ENCODE measurements at places on chromosomes 12 and 14.

GRCh38 chr12:132422381-132423043 lies 67.4 kb upstream of the FBRSL1 start:
- no peak for DNase-seq

DNA sequence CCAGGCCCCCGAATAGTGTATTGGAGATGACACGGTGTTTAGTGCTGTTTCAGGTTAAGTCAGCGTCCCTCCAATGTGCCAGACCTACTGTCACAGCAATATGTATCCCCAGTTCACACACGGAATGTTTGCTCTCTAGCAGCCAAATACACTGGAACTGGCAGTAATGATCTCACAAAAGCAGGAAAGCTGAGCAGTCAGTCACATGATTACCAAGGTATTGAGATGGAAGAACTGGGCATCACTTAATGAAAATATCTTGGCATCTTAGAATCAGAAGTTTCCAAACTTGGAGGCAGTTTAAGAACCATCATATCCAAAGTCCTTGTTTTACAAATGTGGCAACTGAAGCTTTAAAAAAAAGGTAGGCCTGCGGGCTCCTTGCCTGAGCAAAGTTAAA lies 23.3 kb downstream of the NINJ2 start:
- no peak for DNase-seq

DNA sequence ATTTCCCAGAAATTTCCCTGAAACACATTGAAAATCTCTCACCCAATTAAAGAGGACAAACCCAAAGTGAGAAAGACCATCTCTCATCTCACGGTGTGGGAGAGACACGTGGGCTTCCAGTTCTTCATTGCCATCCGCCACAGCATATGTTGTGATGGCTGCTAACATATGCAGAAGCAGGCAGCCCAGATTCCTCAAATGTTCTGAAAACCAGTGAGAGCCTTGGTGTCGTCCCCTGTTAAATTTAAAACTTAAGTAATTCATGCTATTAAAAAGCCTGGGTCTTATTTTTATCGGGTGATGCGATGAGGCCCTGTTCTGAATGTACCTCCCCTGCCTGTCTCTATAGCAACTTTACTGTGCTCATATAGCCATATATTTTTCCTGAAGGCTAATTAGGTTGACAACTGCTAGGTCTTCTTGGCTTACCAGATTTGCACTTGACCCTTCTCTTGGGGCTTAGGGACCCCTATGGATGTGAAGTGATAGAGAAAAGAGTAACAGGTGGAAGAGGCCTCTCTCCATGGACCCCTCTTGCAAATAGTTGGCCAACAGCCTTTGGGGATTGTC lies 2.8 kb upstream of the FGF6 start:
- DNase-seq = no peak

DNA sequence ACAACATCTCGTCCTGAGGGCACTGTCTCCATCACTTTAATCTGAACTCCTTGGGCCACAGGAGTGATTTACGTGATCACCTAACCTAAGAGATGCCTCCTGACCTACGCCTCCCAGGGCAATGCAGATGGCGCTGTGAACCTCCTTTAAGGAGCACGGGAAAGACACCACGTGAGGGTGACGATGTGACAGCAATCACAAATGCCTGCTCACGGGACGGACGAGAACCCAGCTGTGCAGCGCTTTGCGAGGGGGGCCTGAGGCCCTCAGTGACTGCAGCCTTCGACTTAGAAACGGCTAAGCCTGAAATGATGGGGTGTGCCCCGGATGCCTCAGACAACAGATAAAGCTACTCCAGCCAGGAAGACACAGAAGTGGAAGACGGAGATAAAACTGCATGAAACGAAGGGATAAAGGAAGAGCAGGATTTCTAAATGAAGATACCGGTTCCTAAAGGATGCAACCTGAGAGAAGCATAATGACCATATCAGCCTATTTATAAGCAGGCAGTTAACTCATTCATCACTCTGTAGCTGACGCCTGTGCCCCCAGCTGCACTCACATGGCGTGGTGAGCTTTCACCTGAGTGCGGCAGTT lies 13.9 kb upstream of the GOLGA3 start:
- no peak for DNase-seq

DNA sequence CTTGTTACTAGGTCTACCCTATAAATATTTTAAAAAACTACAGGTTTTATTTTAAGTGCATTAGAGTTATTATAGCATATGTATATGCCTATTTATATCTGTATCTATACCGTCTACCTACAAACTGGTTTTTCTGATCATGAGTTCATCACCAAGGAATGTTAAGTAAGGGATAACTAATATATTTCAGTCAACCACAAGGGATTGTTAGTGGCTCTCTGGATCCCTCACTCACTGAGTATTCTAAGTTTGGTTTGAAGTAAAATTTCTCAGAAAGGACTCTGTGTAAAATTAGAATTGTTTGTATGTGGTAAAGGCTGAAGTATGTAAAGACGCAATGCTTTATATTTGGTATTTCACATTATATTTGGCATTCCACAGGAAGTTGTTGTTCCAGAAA lies 4.8 kb downstream of the EPYC start:
- DNase-seq = no peak

DNA sequence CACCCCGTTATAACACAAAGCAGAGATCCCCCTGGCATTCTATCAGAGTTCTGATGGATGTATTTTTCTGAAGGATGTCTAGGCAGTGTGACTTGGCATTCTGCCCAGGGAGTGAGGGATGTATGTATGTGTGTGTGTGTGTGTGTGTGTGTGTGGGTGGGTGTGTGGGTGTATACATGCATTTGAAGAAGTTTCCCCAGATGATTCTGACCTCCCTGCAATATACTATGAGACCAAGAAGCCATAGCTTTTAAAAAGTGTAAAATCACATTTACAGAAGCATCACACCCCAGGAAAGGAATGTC lies 59.7 kb upstream of the NAP1L1 start:
- DNase-seq = no peak

- no peak for DNase-seq
Measured at GRCh38 chr12:64826234-64826633, 1.8 kb downstream of the TBC1D30 start.

- DNase-seq = no peak
Measured at GRCh38 chr12:57533108-57533507, 10.5 kb downstream of the MBD6 start.

DNA sequence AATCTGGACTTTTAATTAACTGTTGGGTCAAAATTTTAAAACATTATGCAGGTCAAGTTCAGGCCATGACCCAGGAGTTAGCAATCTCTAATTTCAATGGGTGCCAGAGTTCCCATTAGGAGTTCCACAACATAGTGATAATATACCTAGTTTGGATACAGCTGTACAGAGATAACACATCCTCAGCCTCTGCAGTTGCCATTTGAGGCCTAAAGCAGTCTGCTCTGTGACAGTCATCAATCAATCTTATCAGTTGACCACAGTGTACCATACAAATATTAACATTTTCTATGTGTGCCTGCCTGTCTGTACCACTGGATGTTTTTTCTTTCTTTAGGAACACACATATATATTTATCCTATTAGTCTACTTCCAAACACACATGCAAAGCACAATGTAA lies 54.0 kb upstream of the BBS10 start:
- no peak for DNase-seq

GRCh38 chr14:48974994-48975393 lies 611.2 kb downstream of the RPS29 start:
- DNase-seq = no peak

DNA sequence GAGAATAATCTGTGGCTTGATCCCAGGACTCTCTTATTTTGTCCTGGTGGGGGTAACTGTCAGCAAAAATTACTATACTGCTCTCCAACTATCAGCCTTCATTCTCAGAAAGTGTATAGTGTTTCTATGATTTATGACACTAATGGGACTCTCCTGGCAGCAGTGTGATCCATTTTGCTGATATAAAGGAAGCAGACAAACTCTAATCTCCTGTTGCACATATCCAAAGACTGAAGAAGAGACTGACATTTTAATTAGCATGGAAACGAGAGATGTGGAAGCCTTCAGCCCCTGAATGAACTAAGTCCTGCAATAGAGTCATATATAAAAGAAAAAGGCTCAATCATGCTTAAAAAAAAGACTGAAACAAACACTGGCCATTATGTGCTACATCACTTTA lies 127.8 kb upstream of the SSTR1 start:
- DNase-seq = no peak

GRCh38 chr12:115351514-115352077 lies 667.6 kb upstream of the TBX3 start:
- no peak for DNase-seq

DNA sequence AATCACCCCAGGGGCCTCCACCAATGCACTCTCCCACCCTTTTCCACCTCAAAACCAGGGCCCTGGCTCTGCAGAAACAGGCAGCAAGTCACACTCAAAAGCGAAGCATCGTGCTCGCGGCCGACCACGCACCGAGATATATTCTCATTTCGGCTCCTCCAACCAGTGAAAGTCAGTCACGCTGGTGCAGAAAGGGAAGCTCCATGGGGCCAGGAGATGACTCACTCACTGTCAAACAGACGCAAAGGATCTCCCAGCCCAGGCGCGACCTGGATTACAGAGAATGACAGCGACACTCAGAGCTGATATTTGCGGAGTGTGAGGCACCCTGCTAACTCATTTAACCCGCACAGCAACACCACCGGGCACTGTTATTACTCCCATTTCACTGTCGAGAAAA lies 173.6 kb downstream of the CALM1 start:
- no peak for DNase-seq

GRCh38 chr12:117640511-117640910 lies 279.1 kb upstream of the NOS1 start:
- no peak for DNase-seq

DNA sequence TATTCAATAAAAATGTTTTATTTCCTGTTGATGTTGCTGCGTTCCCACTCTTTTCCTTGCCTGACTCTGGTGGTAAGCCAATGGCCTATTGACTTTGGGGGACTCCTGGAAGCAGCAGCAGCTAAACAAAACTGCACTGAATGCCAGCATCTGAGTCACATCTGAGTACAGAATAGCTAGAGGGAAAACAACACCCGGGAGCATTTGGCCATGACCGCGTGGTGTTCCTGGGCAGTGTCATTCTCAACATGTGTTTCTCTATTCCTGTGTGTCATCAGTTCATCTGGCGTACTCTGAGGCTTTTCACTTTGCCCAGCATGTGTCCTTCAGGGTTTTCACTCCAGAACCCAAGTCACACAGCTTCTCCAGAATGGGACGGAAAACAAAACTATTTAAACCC lies 238.8 kb downstream of the PAWR start:
- no peak for DNase-seq

DNA sequence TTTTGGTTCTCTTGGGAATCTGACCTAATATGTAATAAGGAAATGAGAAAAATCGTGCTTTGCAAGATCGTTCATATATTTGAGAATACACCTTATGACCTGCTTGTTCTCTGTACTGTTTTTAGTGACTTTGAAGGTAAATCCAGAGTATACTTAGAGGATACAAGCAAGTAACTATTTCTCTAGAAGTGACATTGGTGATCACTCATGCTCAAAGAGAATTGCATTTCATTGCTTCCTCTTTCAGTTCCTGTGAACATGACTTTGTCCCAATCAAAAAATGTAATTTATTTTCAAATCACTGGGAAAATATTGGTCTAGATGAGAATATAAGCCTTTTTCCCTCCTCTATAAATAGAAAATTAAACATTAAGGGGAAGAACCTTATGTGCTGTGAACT lies 2.7 kb downstream of the KTN1 start:
- no peak for DNase-seq

DNA sequence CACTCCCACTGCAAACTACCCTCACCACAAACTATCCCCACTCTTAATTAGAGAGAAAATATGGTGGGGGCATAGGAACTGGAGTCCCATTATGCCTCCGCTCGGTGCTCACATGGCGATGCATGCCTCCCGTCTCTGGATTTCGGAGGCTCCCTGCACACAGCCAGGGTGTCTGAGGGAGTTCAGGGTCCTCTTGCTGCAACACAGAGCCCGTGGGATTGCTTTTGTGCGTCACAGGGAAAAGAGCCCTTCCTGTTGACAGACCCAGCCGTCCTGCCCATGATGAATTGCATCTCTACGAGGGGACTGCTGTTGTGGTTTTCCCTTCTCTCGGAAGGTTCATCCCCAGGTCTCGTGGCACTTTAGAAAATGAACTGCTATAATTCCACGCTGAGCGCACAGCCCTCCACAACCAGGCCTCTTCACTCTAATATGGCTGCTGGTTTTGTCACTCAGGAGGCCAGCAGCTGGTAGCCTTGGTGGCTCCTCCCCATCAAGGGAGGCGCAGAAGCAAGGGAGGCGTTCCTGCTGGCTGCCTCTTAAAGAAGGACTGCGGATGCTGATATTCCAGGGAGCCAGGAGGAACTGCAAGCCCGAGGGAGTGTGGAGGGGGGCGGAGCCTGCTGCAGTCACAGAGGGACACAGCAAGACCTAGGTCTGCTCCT lies 158.0 kb downstream of the KCNA5 start:
- DNase-seq = no peak

DNA sequence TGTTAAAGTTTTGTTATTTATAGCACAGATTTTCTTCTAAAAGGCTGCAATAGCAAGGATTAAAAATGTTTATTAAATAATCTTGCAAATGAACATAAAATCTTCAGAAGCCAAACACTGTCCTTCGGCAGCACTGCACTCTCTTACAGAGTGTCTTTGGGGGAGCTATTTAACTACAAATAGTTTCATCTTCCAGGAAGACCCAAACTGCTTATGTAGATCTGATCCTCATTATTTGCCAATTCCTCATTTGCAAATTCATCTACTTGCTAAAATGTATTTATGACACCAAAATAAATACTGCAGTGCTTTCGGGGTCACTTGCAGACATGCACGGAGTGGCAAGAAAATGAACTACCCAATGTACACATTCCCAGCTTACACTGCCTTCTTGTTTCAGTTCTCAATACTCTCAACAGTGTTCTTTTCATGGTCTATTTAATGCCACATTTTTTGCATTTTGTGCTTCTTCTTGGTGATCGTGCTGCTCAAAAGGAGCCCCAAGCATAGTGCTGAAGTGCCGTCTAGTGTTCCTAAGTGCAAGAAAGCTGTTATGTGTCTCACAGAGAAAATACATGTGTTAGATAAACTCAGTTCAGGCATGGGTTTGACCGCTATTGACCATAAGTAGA lies 128.1 kb downstream of the PRKD1 start:
- DNase-seq = peak; percentile 9

DNA sequence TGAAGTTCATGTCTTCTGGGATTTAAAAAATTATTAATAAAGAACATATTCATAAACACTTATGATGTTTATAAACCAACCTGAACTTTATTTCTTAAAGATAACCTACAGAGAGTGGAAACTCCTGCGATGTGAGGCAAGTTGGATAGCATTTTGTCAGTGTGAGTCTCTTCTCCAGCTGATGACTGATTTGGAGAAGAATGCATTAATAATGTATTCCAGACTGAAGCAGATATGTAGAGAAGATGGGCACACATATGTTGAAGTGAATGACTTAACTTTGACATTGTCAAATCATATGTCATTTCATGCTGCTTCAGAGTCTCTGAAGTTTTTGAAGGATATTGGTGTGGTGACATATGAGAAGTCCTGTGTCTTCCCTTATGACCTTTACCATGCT lies 7.3 kb downstream of the HELB start:
- DNase-seq = no peak

GRCh38 chr12:106152334-106152733 lies 13.6 kb upstream of the NUAK1 start:
- DNase-seq = no peak
